ENCODE measurements at places on chromosomes 16 and 17.
A peak's percentile ranks its signal among the peaks of the same experiment; 100 is the strongest.

- peak; percentile 54 for DNase-seq
These were observed 4.4 kb upstream of the HOXB5 start for GRCh38 chr17:48597778-48598631.

DNA sequence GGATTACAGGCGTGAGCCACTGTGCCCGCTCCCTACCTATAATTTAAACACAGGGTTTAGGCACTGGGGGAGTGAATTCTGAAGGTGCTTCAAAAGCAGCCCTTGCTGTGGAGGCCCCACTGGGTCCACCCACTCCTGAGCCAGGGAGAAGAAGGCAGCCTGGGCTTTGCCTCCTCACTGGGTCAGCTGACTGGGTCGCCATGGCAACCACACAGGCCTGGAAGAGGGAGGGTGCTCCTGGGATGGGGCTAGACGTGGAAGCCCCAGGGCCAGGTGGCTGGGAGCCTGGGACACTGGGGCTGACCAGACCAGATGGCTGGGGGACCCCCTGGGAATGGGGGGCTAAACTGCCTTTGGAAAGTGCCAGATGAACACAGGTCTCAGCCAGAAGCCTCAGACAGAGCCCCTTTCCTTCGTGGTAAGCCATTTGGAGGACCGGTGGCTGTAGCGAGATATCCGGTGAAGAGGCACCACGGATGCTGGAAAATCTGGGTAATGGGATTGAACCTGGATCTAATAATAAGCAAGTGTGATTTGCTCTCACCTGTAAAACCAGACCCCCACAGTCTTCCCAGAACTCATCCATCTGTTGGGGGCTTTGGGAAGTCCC lies 32.9 kb downstream of the TRARG1 start:
- no peak for DNase-seq

DNA sequence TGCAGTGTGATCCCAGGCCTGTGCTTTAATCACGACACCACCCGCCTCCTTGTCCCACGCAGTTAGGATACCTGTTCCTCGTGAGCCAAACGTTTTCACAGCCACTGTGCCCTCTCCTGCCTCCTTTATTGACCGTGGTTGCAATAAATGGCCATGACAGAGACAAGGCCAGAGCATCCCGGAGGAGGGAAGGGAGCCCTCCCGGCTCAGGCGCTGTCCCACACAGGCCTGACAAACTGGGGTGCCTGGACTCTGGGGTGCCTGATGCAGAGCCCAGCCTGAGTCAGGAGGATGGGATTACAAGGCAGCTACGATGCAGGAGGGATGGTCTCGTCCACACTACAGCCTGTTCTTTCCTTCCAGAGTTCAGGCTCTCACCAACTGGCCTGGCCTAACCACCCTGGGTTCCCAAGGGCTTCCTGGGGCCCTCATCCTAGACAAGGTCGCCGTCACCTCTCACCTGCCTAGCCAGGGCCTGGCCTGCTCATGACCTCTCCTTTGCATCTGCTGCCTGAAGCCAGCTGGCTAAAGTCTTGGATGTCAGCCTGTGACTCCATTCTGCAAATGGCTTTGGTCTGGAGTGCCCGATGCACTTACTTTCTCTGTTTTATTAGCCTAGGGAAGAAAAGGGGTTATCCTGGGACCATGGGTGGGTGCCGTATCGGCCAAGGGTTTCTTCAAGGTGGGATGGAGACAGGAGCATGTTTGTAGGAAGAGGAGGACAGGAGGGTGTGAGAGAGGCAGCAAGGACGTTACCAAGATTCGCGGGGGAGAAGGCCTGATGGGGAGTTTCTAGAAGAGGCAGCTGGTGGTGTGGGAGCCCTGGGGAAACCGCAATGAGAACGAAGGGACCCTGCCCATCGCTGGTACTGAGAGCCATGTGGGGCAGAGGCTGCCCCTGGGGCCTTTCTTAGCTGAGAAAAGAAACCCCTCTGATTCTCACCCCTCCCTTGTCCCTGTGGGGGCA lies 234.3 kb upstream of the TNRC6C start:
- no peak for DNase-seq

DNA sequence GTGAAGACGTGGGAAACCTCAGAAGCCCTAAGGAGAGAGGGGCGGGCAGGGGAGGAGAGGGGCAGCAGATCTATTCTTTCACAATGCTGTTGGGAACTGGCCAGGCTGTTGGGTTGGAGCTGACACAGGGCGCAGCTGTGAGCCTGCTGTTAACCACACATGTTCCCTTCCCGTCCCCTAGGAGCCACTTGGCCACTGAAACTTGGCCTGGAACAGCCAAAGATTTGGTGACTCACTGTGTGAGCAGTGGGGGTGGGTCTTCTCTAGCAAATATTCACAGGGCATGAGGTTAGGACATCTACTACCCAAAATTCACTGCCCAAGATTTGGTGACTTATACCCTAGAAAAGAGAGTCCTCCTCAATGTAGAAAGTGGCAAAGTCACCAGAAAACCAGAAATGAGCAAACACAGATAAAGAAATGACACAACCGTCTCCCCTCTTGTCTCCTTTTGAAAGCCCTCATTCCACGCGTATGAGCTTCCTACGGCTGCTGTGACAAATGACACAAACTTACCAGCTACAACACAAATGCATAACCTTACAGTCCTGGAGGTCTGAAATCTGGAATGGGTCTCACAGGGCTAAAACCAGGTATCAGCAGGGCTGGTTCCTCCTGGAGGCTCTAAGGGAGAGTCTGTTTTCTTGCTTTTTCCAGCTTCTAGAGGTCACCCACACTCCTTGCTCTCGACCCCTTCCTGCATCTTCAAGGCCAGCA lies 6.3 kb downstream of the TBC1D16 start:
- no peak for DNase-seq

GRCh38 chr17:64540118-64540776 lies 33.5 kb downstream of the CEP95 start:
- no peak for DNase-seq

- DNase-seq, result no peak
These were observed 489.0 kb downstream of the NPIPA7 start for GRCh38 chr16:16867973-16868372.

DNA sequence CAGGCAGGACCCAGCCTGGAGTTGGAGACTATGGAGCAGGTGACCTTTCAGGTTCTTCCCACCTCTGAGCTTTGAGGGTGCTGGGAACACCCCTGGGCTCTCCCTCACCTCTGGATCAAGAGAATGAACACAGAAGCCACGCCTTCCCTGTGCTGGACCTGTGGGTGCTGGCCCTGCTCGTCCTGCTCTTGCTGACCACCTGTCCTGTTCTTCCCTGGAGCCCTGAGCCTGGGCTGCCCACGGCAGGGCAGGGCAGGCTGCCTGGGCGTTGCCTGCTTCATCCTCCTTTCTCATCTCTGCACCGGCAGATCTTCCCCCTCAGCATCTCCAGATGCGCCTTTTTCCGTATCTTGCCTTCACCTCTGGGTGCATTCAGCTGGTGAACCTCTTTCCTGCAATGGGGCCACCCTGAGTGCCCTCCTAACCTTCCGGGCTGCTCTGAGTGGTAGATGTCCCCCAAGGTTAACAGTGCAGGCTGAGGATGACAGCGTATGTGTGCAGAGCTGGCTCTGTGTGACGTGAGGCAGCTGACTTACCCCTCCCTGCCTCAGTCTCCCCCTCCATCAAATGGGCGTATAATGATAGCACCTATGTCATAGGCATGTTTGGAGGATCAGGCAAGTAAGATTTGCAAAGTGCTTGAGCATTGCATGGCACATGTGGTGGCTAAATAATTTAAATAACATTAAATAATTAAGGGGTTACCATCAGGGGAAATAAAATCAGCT lies 225.8 kb upstream of the CIBAR2 start:
- no peak for DNase-seq

DNA sequence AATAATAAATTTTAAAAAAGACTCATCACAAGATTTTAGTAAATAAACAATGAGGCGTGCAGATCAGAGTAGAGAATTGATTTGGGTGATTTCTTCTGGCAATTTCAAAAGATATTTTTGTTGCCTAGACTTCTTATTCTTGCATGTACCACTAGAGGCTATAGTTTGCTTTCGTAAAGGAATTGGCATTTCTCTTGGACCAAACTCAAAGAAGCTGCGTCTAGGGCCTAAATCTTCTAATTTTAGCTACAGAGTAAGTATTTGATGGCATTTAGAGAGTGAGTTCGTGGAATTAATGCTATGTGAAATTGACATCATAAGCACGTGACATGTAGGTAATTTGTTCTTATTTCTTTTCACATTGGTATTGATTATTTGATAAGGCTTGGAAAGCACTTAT lies 24.4 kb upstream of the ABCC11 start:
- DNase-seq, result no peak

DNA sequence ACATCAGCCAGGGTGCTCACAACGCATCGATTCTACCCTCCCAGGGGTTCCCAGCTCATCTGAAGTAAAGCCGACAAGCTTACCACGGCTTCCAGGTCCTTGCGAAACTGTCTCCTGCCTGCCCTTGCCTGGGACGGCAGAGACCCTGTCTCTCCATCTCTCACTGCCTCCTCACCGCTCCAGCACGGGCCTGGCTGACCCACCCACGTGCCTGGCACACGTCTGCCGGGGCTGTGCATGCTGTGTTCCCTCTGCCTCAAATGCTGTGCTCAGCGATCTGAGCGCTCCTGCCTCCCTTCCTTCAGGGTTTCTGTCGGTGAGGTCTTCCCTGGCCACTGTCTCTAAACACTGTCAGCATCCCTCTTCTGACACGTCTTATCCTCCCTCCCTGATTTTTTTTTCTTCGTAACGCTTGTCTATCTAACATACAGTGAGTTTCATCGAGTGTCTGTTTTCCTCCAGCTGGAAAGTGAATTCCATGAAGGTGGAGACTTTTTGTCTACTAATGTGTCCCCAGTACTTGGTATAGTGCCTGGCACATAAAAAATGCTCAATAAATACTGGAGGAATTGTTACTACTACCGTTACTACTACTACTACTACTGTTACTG lies 208.4 kb downstream of the IRF8 start:
- no peak for DNase-seq

DNA sequence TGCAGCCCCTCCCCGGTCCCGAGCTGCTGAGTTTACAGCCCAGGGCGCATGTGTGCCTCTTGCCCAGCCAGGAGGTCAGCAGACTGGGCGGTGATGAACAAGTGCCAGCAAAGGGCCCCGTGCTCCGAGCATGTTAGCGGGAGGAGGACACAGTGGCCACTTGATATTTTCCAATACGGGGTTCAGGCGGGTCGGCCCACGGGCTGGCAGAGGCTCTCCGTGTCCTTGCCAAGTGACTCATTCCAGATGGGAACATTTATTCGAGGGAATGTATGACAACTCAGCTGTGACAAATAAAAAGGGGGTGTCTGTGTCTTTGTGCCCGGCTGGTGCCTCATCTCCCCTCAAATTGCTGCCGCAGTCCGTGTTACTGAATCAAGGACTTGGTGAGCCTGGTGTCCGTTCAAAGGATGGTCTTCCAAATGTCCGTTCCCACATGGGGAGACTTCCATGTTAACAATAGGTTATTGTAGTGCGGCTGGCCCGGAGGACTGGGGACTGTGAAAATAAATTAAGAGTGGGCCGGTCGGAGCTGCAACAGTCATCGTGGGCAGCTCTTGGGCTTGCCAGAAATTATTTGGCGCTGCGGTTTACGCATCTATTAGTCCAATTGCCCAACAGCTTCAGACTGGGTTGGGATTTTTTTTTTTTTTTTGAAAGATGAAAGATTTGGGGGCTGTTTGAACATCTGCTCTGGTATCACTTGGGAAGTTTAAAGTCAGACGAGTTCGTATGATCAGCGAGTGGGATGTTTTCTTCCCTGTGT lies 174.0 kb upstream of the CIBAR2 start:
- no peak for DNase-seq

- DNase-seq, result no peak
These were observed 721 bp downstream of the TBCD start for GRCh38 chr17:82752371-82753200.

DNA sequence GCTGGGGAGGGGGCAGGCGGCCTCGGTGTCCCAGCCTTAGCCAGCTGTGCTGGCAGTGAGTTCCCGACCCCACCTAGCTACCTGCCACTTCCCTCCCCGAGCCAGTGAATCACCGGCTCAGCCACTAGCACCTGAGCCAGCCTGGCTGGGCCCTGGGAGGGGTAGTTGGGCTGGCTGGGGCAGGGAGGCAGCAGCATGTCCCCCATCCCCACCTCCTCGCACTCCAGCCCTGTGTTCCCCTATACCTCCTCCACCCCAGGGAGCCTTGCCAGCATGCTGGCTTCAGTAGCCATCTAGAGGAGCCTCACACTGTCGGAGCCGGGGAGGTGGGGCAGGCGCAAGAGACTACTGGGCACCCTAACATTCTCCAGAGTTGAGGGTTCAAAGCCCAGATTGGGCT lies 2.8 kb downstream of the EVPL start:
- no peak for DNase-seq

GRCh38 chr17:32855620-32856019 lies 21.3 kb downstream of the MYO1D start:
- DNase-seq, result no peak

All from DMS153 (cell line).